ENCODE measurements at places on chromosomes 12 and 14.

GRCh38 chr14:54784060-54784459, 118.6 kb downstream of the GCH1 start:
- no peak for DNase-seq

DNA sequence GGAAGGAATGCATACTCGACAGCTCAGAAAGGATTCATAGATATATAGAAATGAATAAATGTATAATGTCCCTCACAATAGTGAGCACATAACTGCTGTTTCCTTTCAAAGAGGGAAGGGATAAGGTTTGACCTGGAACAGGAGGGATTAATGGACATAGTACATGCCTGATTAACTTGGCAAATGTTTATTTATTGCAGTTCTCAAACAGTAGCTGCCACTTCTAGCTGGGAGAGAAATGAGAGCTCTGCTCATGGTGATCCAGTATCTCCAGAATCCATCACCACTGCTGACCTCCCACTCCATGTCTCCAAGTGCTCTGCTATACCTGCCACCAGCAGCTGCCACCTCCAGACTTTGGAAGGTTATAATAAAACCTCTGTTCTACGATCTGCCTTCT, 108.1 kb downstream of the LRIG3 start:
- DNase-seq, result no peak

GRCh38 chr14:35201066-35201465, 78.7 kb downstream of the PRORP start:
- no peak for DNase-seq

DNA sequence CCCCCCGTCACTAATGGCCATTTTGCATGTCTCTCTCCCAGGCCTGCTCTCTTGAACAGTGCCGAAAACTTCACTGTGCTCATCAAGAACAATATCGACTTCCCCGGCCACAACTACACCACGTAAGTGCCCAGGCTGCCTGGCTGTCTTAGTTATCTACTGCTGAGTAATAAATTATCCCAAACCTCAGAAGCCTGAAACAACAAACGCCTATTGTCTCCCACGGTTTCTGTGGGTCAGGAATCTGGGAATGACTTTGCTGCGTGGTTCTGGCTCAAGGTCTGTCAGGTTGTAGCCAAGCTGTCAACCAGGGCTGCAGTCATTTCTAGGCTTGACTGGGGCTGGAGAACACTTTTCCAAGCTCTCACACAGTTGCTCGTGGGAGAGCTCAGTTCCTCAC, 32.6 kb downstream of the P2RX7 start:
- DNase-seq, result no peak

- no peak for DNase-seq
Observed at GRCh38 chr14:91397965-91398591, 19.5 kb downstream of the CCDC88C start.

DNA sequence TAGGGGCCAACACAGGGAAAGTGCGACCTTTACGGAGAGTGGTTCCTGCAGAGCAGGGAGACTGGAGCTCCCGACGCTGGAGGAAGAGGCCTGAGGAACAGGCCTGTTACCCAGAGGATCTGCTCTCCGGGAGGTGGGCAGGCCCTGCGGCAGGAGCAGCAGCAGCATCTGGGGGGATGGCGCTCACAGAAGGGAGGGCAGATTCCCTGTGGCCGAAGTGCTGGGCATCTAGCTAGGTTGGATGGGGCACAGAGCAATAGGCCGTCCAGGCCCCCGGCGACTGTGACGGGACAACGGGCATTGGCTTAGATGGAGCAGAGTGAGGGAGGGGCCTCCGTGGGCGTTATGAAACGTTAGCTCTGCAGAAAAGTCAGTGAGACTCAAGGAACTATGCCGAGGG, 135.6 kb downstream of the PIWIL1 start:
- no peak for DNase-seq
